ENCODE measurements at places on chromosomes 3 and 15. TPM values are rescaled to one million over a fixed set of nuclear protein-coding genes. Genes with fewer than 3 reads are reported as not detected.

Gene GTPBP8
- 20.8 TPM for total RNA-seq

Gene C2CD4B
- 2.7 TPM for total RNA-seq

Gene AHSG
- total RNA-seq: not detected

Gene SAMMSON
- total RNA-seq: 0.40 TPM

Gene HRG
- not detected for total RNA-seq

Gene TMEM212
- not detected for total RNA-seq

Gene PRTG
- 0.81 TPM for total RNA-seq

Gene SERPINI2
- total RNA-seq: not detected

Measured in gastroesophageal sphincter (tissue), 4 donors.